ENCODE measurements at places on chromosomes 1 and 21.

DNA sequence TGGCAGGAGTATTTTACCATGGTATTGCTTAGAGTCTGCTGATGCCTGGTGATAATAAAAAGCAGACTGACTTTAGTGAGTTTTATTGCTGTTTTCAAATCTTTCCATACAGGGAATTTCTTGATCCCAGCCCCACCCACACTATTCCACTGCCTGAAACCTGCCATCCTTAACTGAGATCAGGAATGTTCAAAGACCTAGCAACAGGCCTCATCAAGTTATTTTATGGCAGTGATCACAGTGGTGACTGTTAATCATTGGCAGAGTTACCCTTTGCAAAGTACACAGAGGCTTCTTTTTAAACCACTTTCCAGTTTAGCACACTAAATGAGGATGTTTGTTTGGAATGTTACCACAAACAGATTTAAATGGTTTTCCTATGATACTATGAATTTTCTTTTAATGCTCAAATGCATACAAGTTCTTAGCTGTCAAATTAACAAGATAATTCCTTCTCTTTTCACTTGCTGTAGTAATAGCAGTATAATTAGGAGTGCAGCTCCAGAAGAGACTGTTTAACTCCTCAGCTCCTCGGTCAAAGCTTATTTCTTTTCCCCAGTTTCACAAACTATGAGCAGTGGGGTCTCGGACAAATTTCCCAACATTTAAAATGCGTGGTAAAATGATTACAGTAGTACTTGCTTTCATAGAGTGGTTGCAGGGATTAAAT is 69.9 kb upstream of the USP25 start:
- no peak for DNase-seq

GRCh38 chr1:8754247-8754650 is 63.2 kb downstream of the RERE start:
- DNase-seq: no peak

DNA sequence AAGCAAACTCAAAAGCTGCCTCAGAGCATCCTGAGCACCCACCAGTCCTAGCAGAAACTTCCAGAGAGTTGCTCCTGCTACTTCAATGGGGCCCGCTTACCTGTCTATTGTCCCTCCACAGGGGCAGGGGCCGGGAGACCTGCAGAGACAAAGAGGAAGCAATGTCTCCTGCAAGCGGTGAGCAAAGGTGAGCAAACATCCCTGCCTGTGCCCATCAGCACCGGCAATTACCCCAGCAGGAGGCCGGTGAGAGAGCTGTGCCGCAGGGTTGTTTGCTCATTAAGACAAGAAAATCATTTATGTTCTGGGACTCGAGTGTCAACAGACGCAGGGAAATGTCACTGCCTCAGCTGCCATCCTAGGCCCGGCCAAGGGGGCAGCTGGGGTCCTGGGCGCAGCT is 53.8 kb upstream of the TARDBP start:
- no peak for DNase-seq

GRCh38 chr1:66237722-66238479 is 296.1 kb upstream of the SGIP1 start:
- DNase-seq: no peak

GRCh38 chr1:13702425-13703127 is 2.6 kb downstream of the PRDM2 start:
- DNase-seq: no peak

GRCh38 chr21:32442566-32443318 is 30.2 kb downstream of the EVA1C start:
- DNase-seq: no peak

DNA sequence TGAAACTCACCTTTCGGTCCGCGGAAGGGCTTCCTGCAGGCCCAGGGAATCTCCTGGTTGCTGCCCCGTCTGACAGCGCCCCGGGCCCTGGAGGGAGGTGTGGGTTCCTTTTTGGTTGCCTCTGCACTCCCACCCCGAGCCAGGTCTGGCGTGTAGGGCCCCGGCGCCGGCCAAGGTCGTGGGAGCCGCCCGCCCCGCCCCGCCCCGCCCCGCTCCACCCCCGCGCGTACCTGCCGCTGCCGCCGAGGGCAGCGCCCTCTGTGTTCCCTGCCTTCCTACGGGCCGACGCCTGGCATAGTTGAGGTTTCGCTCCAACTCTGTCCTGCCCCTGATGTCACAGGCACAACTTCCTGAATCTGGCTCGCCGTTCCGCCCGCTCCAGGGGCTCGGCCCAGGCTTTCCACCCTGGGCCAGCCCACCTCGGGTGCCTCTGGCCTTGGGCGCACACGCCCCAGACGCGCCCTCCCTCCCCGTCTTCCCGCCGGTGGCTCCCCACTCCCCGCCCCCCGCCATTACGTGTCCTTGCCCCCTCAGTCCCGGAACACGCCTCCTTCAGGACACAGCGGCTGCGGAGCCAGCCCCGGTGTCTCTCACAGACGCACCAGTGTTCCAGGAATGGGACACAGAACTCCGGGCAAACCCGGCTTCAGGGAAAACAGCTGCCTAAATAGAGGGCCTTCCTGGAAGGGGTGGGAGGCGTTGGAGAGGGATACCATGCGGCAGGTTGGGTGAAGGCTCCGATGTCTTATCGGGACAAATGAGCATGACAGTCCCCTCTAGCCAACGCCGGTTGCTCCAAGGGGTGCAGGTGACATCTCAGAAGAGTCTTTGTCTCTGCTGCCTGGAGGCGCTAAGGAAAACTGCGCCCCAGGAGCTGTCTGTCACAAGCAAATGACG is at the start of gene KIAA0040:
KIAA0040 (minus strand) TSS at position 147 of the 897 bp plus-strand sequence. CDS start 31,763 bp downstream, outside the sequence.
- DNase-seq: no peak

DNA sequence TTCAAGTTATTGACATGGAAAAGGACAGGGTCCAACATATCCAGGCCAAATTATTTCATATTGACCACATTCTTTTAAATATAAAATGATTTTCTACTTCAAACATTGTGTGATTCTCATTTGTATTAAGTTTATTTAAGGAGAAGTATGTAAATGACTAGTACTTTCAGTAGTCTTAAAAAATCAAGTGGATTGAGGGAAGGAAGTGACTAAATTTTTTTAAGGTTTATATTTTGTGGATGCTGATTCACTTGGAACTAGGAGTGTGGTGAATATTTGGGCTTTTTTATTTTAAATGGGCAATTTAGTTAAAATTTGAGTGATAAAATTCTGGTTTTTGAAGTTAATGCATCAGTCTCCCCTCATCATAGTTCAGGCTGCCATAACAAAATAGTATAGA is 10.1 kb downstream of the PRRC2C start:
- DNase-seq: no peak

- no peak for DNase-seq
Observed at GRCh38 chr1:167016100-167016750, 27.1 kb downstream of the MAEL start.

- no peak for DNase-seq
Observed at GRCh38 chr1:91752324-91752723, 133.6 kb downstream of the TGFBR3 start.

- no peak for DNase-seq
Observed at GRCh38 chr1:2789986-2790581, 11.4 kb downstream of the TTC34 start.

DNA sequence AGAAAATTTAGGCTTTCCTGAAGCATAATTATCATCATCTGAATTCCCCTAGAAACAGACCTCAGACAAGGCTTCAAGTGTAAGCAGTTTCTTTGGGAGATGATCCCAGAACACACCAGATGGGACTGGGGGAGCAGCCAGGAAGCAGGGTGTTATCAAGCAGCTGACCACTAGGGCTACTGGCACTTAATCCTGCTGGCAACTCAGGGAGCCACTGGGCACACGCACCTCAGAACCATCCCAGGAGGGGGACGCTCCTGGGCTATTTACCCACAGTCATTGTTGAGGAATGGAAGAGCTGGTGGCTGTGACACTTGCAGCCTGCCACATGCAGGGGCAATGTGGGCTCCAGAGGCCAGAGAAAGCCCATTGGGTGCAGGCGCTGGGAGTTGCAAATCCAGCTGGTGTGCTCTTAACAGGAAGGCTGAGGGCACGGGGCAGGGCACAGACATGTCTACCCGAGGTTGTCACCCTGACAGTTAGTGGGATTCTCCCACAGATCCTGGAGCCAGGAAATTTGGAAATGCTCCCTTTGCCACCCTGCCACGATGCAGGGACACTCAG is 15.1 kb upstream of the IL22RA1 start:
- DNase-seq: no peak

- no peak for DNase-seq
Observed at GRCh38 chr1:236307435-236307834, 25.7 kb upstream of the ERO1B start.

All from AG04449 (cell line).